ENCODE measurements at places on chromosomes 12 and 14.
A peak's percentile ranks its signal among the peaks of the same experiment; 100 is the strongest.

DNA sequence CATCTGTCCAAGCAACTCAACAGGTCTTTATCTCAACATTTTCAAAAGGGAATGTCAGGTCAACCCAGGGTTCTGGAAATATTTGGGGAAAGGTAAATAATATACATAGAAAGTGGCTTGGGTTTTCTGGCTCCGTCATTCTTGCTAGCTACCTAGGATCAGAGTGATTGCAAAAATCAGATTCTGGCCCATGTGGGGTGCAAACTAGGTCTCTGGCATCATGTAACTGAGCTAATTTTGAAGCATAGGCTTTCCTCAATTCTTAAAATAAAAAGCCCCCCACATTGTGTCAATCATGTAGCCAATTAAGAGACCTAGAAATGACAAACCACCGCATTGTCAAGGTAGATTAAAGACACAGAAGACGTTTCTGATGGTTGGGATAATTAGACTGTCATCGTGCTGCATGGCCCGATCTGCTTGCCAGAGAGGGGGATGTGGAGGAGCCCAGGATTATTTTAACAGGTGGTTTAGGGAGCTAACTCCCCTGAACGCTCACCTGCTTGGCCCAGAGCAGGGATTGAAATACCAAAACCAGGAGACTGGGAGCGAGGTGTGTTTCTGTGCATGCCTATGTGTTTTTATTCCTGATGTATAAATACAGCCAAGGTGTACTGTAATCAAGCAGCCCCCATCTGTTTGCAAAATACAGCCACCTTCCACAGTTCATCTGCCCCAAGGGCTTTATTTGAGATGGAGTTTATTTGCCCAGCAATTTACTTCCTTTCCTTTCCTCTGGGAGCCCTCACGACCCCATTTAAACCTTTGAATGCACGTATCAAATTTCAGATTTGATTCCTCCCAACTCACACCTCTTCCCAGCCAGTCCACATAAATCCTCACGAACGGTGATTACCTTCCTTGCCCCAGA, 189.5 kb downstream of the TTC8 start:
- DNase-seq = no peak

DNA sequence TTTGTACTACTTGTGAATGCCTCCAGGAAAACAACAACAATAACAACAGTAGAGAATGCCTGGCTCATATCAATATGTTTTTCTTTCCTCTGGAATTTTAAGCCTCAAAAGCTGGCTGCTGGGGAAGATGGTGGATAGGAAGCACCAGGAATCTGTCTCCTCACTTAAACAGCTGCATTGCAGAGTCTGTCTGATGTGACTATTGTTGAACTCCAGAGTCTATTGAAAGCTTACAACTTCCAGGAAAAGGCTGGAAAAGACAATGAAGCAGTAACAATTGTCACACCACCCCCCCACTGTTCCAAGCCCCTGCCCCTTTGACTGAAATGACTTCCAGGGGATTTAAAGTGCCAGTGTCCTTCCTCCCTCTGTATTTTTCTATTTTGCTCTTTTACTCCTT, 309.7 kb downstream of the BMP4 start:
- no peak for DNase-seq

DNA sequence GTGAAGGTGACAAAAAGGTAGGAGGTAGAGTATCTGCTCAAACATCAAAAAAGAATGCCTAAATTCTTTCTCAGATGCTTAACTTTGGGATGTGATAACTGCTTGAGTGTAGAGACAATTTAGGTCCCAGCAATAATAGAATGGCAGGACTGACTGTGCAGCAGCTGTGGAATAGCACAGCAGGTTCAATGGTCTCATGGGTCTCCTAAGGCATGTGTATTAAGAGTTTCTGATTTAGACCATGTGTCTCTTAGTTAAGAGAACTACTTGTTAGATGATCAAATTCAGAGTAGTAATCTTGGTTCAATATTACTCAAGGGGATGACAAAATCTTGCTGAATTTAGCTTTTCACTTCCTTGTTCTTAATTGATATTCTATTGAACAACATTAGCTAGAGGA, 72.0 kb downstream of the ALX1 start:
- no peak for DNase-seq

DNA sequence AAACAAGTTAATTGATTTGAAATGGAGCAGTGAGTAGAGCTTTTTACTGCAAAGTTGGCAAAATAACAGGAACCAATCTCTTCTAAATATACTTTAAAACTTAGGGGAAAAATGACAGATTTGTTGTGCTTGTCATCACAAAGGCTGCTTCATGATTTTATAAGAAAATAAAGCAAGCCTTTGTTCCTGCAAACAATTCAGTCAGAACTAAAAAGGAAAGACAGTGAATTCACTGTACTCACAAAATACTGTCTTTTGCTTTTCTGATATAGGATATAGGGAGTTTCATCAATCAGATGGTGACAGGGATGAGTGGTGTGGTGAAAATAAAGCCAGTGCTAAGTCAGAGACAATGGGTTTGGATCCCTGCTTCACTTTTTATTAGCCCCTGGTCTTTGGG, 126.0 kb downstream of the HELB start:
- DNase-seq = no peak

GRCh38 chr14:61196792-61197191, 84.3 kb downstream of the TMEM30B start:
- peak; percentile 41 for DNase-seq
